GM13977 (cell line): ENCODE measurements at places on chromosomes 1 and 21.
A peak's percentile ranks its signal among the peaks of the same experiment; 100 is the strongest.

- DNase-seq, result no peak
Observed at GRCh38 chr1:199113265-199113869, 474.5 kb downstream of the PTPRC start.

DNA sequence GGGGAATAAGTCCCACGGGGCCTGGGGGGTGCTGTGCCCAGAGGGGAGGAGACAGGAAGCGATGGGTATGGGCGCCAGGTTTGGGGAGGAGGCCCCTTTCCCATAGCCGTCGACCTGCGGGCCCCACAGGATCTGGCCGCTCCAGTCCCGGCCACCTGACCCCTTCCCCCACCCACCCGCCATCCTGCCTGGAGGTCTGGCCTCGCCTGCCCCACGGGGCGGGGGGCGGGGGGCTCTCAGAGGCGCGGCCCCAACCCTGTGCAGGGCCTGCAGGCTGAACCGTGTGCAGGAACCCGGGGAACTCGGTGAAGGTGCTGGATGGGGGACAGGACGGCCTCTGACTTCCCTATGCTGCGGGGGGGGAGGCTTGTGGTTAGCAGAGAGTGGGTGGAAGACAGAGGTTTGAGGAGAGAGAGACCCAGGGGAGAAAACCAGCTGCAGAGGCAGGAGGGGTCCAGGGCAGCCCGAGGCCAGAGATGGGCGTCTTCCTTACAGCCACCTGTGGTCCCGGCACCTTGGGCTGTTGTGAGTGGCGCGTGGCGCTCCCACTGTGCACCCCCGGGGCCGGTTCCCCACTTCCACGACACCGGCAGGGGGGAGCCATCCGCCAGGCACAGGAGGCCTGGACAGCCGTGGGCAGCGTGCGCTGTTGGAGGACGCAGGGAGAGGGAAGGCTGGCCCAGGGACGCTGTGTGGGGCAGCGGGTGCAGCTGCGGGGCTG is 2.5 kb upstream of the TNFRSF18 start:
- peak; percentile 75 for DNase-seq

DNA sequence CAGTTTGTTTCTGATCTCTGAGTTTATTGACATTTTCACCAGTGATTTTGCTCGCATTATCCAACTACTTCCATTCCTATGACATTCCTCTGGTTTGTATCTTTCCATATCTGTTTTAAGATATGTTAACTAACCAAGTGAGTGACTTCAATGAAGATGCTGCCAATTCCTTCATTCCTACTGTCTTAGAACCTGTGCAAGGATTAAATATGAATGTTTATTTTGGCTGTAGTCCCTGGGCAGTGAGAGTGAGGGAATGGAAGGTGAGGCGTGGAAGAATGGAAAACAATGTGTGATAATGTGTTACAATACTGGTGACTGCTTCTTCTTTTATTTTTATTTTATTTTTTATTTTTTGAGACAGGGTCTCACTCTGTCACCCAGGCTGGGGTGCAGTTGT is 183.0 kb downstream of the SDCCAG8 start:
- no peak for DNase-seq

GRCh38 chr1:105087506-105087905 is 1337.8 kb downstream of the AMY1C start:
- DNase-seq, result no peak

DNA sequence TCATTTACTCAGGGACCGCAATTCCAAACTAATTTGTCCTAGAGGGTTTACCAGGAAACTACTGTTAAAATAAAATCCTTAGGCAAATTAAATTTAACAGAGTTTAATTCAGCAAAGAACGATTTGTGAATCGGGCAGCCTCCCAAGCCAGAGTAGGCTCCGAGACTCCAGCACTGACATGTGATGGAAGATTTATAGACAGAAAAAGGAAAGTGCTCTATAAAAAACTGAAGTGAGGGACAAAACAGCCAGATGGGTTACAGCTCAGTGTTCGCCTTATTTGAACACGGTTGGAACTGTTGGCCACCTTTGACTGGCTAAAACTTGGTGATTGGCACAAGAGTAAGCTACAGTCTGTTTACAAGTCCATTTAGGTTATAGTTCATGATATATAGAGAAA is 35.2 kb upstream of the RCSD1 start:
- no peak for DNase-seq

GRCh38 chr1:201748335-201748734 is 80.6 kb upstream of the IPO9 start:
- DNase-seq, result no peak

- DNase-seq, result no peak
Observed at GRCh38 chr1:213250041-213250440, 199.0 kb downstream of the RPS6KC1 start.

DNA sequence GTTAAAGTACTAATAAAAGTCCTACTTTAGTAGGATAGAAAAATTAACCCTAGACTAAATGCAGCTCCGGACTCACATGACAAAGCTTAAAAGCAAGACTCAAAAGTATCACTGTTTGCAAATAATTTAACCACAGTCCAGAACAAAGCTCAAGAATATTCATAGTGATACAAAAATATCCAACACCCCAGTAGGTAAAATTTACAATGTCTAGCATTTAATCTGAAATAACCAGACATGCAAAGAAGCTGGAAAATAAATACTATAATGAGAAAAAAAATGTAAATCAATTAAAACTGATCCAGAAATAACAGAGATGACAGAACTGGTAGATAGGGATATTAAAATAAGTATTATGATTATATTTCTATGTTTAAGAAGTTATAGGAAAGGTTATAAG is 67.0 kb downstream of the KIAA0319L start:
- no peak for DNase-seq

DNA sequence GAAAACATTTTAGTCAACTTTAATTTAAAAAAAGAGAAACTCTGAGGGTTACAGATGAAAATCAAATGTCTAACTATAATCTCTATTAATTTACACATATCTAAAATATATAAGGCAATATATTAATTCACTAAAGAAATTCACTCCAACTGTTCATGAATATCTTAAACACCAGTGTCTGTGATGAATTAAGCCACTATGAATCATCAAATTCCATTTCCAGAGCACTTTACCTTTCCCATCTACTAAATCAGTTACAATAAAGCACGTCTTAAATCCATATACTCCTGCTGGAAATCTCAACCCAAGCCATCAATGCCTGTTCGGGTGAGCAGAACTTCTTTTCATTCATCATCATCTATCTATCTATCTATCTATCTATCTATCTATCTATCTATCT is 4.3 kb downstream of the TAF5L start:
- DNase-seq, result no peak

- DNase-seq, result no peak
Observed at GRCh38 chr1:242139986-242140385, 141.1 kb upstream of the MAP1LC3C start.

GRCh38 chr1:246320286-246320685 is 186.8 kb downstream of the SMYD3 start:
- no peak for DNase-seq

GRCh38 chr1:210332719-210333398 is 4.2 kb downstream of the HHAT start:
- peak; percentile 56 for DNase-seq

- peak; percentile 53 for DNase-seq
Observed at GRCh38 chr1:243343970-243344937, 88.4 kb downstream of the SDCCAG8 start.
